Bronchial epithelial cell (primary cell): ENCODE measurements at places on chromosomes 6 and 20. TPM values are rescaled to one million over a fixed set of nuclear protein-coding genes. Genes with fewer than 3 reads are reported as not detected.

SLCO4A1 gene
- 1.6 and 4.7 TPM in 2 replicates for total RNA-seq

C4A gene
- total RNA-seq: 1.2 and 1.8 TPM in 2 replicates

DPPA5 gene
- not detected in 2 replicates for total RNA-seq

FAM217A gene
- not detected in 2 replicates for total RNA-seq

ELMO2 gene
- 15.5 and 21.1 TPM in 2 replicates for total RNA-seq

COL10A1 gene
- total RNA-seq: not detected in 2 replicates

LY6G6C gene
- 0.38 TPM in 1 of 2 replicates, not detected in the other for total RNA-seq

HLA-E gene
- 215 and 232 TPM in 2 replicates for total RNA-seq
